Stomach (tissue), 19 donors: ENCODE measurements at places on chromosomes 12 and 14. TPM values are rescaled to one million over a fixed set of nuclear protein-coding genes. Genes with fewer than 3 reads are reported as not detected.

- DNase-seq, result peak; percentile 18
Observed at GRCh38 chr12:128920468-128920867, 67.2 kb downstream of the GLT1D1 start.

- no peak for DNase-seq
Observed at GRCh38 chr12:131091413-131091975, 137.8 kb downstream of the ADGRD1 start.

GRCh38 chr12:116037941-116038837 lies 239.3 kb downstream of the MED13L start:
- DNase-seq, result no peak

DNA sequence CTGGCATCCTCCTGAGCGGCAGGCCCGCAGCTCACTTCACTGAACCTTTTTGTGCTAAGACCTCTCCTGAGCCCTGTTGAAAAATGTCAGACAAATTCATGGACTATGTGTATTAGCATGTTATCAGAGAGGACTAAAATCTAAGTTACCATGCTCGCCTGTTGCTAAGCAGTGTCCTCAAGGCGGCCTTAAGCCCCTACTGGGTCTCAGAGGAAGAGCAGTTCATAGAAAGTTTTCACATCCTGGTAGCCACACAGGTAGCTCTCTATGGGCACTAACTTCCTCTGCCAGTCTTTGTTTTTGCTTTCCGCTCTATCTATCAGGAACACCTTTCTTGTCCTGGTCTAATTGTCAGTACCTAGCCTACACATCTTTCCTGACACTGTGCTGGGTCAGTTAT lies 306.6 kb upstream of the MIS18BP1 start:
- no peak for DNase-seq

- DNase-seq, result no peak
Observed at GRCh38 chr12:21573733-21574358, 30.8 kb downstream of the GYS2 start.

GRCh38 chr12:32274665-32275064 lies 124.7 kb upstream of the FGD4 start:
- no peak for DNase-seq

The INSM2 gene
- not detected for total RNA-seq

The CCDC38 gene
- not detected for total RNA-seq

The ACRBP gene
- total RNA-seq, result not detected

The CBLN3 gene
- total RNA-seq, result 2.0 TPM
